ENCODE measurements at places on chromosomes 12 and 14. TPM values are rescaled to one million over a fixed set of nuclear protein-coding genes. Genes with fewer than 3 reads are reported as not detected.

RPGRIP1 gene
- total RNA-seq: 0.31 TPM

OR4E2 gene
- total RNA-seq: not detected

GNG2 gene
- total RNA-seq: 0.18 TPM

LRRC10 gene
- not detected for total RNA-seq

LIN7A gene
- 0.02 TPM for total RNA-seq

PPP1R36 gene
- total RNA-seq: not detected

LRRK2 gene
- 0.58 TPM for total RNA-seq

SEC23A gene
- 16.4 TPM for total RNA-seq

PSMA6 gene
- total RNA-seq: 258 TPM

WNT5B gene
- total RNA-seq: 18.4 TPM

SLC6A12 gene
- total RNA-seq: not detected

OLR1 gene
- total RNA-seq: 0.45 TPM
